ENCODE measurements at places on chromosomes 7 and 10.

DNA sequence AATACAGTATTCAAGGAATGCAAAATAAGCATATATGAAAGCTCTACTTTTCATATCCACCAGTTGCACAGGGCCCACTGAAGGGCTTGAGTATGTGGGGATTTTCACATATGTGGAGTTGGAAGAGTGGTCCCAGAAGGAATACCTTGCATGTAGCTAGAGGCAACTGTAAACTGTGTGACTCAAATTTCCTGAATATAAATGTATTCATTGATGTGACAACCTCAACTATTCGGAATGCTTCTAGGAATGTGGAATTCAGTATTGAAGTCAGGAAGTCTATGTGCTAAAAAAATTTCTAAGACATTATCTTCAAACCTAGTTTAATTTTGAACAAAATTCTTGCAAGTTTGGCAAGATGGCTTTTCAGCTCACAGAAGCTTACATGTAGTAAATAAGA, 695.5 kb upstream of the SEMA3D start:
- DNase-seq, result no peak

GRCh38 chr7:29274146-29275017, 79.8 kb downstream of the CHN2 start:
- peak; percentile 3 for DNase-seq

- DNase-seq, result no peak
Measured at GRCh38 chr10:47360419-47361040, 12.4 kb downstream of the RBP3 start.

GRCh38 chr10:42933448-42934340, 143.2 kb upstream of the RET start:
- DNase-seq, result no peak

DNA sequence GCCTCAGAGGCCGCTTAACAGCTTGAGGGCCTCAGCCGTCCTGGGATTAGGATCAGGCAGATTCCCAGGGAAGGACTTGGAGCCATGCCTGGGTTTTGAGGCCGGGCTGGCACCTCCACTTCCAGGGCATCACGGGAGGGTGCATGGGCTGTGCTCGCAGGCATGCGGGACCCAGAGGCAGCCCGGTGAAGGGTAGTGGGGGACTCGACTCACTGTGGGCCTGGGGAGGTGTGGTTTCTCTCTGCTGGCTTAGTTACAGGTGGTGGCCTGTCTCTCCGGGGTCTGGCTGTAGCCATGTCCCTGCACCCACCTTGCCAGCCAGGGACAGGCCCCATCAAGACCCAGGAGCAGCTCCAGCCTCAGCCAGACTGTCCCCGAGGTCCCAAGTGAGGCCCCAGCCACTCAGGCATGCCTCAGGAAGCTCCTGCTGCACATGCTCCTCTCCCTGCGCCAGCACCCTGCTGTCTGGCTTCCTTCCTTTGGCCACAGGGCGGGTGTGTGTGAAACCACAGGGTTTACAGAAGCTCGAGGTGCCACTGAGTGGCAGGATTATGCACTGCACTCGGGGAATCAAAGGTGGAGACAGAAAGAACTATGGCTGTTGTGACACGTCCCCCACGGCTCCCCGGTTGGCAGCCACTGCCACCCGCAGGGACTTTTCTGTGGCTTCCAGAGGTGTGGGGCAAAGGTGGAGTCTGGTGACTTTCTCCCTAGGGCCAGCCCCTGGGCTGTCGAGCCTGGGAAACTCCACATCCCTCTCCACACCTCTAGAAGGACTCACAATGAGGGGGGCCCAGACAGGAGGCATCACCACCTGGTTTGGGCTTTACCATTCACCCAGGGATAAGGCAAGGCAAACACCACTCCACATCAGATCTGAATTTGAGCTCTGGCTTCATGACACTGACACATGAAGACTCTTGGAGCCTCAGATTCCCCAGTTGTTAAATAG, 19.7 kb downstream of the GOLGA7B start:
- peak; percentile 76 for DNase-seq

GRCh38 chr10:91185239-91185875, 35.1 kb upstream of the PCGF5 start:
- peak; percentile 72 for DNase-seq

DNA sequence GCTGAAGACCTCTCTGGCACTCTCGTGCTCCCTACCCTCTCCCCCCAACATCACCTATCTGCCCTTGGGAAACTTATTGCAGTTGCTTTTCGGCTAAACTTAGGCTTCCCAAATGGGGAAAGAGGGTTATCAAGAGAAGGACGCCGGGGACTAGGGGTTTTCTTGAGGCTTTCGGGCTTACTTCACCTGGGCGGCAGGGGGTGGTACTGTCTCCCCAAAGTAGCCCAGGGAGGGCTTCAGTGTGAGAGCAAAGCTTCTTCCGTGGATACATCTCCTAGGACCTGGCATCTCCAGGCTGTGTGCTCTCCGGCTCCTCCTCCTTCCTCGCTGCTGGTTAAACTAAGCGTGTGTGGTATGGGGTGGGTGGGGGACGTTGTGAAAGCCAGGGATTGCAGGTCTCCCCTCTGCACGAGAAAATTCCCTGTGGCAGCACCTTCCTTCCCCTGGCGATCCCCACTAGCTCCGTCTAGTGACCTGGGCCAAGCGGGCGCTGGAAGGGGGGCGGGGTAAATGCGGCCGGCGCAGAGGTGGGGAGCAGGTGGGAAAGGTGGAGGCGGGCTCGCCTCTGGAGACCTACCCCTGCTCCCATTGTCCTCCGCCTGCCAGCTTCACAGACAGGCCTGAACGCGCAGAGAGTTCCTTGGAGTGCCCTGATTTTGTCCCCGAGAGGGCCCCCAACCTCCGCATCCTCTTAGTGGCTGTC, 1.1 kb downstream of the PLXDC2 start:
- DNase-seq, result no peak

GRCh38 chr7:82039621-82040020, 269.8 kb upstream of the HGF start:
- DNase-seq, result no peak

DNA sequence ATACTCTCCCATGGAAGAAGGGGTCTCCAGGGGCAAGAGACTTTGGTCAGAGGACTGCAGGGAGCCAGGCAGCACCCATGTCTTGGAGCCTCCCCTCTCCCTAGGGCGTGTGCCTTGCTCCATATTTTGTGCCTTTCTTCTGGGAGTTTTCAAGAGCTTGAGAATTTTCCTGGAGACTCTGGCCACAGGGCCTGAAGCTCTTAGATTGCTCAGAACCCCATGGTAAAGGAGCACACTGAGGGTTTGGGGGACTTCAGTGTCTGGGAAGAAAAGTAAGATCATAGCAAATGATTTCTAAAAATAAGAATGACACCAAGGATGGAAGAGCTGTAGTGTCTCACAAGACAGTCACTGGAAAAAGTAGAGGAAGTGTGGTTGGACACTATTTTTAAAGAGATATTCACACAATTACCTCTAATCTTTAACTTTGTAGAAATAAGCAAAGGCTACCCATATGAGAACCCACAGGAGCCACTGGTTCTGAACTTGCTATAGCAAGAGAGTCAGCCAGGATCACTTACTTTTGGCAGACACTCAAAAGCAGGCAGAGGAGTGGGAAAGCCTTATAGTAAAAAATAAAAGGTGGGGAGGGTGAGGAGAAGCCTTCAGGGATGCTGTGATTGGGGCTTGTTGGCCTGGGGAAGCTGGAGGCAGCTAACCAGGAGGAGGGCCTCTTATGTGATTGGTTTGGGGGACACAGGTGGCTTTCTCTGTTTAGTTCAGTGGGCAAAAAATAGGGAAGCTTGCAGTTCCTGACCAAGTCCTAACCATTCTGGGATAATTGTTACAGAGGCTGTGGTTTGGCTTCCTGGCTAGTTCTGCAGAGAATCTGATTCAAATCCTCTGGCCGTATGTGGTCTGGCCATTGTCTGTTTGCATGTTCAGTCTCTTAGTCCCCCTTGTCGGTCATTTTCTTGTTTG, 5.1 kb upstream of the CSGALNACT2 start:
- no peak for DNase-seq

DNA sequence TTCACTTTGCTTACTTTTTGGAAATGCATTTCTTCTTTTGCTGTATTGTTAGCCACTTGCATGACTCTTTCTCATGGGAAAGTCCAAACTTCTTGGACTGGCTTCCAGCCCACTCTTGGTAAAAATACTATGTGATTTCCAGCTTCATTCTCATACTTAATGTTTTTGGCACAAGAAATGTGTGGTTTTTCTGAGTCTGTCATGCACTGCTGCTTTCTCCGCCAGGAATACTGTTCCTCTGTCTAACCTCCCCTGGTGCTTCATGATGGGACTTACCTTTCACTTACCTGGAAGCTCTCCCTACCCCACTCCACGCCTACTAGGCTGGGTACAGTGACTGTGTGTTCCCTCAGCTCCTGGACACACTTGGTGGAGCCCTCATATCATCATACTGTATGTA, 18.7 kb downstream of the MGAM2 start:
- no peak for DNase-seq

DNA sequence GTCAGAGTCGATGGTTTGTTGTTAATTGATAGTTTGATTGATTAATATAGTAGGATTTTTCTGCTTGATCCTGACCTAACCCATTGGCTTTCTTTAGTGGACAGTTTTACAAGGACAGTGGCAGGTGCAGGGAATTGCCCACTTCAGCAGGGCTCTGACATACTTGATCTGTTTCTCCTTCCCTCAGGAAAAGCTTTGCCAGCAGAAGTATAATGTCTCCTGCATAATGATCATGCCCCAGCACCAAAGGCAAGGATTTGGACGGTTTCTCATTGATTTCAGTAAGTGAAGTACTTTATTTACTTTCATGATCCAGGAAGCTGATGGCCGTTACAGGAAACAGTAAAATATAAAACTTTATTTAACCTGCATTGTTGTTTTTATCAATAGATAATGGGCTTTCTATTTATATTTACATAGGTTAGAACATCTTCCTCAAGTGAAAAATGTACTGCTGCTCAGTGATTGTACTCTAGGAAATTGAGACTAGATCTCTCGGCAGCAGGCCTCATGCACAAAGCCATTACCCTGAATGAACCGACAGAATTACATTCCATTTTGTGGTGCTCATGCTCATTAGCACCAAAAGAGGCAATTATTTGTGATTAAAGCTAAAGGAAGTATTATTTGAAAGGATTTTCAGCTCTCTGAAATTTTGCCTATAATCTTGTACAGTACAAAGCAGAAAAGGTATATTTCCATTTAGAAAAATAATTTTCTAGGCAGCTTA, 122.5 kb upstream of the SAMD8 start:
- DNase-seq, result no peak

DNA sequence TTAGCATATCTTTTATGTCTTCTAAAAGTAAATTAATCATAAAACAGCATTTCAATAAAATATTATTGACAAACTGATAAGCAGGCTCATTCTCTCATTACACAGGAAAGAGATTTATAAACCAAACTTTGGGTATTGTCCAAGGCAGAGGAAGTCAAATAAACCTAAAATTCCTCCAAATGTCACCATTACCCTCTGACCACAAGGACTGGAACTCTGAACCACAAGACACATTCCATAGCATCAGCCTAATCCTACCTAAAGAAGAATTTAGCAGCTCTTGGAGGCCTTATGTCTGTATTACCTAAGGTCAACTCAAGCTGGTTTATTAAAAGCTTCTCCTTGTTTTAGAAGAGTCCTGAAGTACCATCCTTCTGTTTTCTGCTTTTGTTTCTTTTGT, 82.4 kb upstream of the SLC13A1 start:
- no peak for DNase-seq

DNA sequence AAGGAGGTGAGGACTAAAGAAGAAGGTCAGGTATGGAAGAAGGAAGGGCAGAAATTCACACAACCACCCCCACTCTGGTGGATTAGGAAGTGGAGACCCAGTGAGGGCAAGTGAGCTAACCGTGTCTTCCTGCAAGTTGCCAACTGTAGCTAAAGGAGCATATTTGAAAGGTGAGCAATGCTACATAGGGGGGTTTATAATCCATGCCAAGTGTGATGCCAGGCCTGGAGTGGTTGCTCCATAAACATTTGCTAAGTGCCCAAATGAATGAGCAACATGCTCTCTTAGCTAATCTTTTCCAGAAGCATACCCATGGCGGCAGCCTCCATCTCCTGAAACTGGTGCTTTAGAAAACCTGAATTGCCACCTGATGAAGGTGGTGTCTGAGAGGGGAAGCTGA, 121.6 kb downstream of the LRRC18 start:
- no peak for DNase-seq

DNA sequence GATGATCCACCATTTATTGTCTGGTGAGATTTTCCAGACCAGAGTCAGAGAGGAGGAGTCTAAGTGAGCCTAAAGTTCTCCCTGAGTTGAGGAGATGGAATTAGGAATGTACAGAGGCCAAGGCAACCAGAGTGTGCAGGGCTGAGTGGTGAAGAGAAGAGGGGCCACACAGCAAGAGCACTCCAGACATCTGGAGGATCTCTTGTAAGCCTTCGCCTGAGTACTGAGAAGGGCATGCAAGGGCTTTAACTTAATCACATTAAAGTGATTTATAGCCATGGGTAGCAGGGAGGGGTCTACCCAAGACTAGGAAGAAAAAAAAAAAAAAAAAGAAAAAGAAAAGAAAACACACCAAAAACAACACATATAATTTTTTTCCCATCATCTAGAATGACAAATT, 1190.4 kb downstream of the GATA3 start:
- DNase-seq, result no peak

- DNase-seq, result peak; percentile 48
Measured at GRCh38 chr7:55965805-55966421, 1.5 kb downstream of the NIPSNAP2 start.

GRCh38 chr10:63464402-63465292, 1.1 kb downstream of the JMJD1C start:
- DNase-seq, result no peak

- no peak for DNase-seq
Measured at GRCh38 chr7:92720604-92721350, 115.6 kb downstream of the CDK6 start.

DNA sequence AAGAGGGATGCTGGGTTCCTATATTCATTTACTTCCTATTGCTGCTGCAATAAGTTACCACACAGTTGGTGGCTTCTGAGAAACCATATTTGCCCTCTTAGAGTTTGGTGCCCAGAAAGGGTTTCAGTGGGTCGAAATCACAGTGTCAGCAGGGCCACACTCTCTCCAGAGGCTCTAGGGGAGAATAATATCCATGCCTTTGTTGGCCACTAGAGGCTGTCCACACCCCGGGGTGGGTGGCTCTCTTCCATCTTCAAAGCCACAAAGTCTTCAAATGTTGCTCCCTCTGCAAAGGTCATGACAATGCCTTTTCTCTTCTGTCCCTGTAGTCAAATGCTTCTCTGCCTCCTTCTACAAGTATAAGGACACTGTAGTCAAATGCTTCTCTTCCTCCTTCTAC, 989.4 kb downstream of the CCSER2 start:
- DNase-seq, result no peak

GRCh38 chr7:70218006-70218405, 619.7 kb downstream of the AUTS2 start:
- no peak for DNase-seq

- no peak for DNase-seq
Measured at GRCh38 chr10:14326581-14326980, 4.1 kb downstream of the FRMD4A start.

DNA sequence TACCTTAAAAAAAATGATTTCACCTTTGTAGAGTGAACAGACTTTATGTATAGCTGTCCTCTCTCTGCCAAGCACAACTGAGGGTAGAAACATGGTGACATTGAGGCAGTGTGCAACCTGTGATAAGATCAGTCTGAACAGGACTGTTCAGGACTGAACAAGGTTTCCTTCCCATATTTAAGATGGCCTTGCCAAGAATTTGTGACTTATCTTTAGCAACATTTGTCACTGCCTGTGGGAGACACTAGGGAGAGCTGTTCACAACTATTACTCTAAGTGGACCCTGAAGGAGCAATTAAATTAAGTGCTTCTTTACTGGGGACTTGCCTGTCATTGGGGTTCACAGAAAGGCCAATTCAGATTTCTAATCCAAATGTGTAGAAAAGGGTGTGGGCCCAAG, 6.7 kb downstream of the OR13A1 start:
- no peak for DNase-seq
